Left lung (tissue), 14 donors: ENCODE measurements at places on chromosomes 2 and 18.
A peak's percentile ranks its signal among the peaks of the same experiment; 100 is the strongest.

DNA sequence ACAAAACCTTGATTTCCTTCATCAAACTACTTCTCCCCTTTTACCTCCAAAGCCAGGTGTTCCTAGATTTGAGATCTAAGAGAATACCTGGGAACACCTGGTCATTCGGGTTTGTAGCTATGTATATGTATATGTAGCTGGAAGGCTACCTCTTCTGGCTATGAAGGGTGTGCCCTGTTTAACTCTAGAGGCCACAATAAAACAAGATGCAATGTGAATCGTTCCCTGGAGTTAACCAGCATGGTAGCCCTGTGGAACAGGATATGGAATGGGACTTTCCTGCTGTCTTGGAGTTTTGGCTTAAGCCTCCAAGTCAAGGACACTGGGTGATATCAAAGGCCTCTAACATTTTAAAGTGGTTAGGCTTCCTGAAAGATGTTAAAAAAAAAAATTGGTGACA lies 17.7 kb upstream of the NFU1 start:
- no peaks in the 10 kb centered on the region for H3K36me3 ChIP-seq
- no peaks in the 10 kb centered on the region for H3K27me3 ChIP-seq
- H3K27ac ChIP-seq = no peak overlapping the region
- H3K4me1 ChIP-seq = peaks cover 6% of the 10 kb centered on the region
- H3K4me3 ChIP-seq = no peak overlapping the region

DNA sequence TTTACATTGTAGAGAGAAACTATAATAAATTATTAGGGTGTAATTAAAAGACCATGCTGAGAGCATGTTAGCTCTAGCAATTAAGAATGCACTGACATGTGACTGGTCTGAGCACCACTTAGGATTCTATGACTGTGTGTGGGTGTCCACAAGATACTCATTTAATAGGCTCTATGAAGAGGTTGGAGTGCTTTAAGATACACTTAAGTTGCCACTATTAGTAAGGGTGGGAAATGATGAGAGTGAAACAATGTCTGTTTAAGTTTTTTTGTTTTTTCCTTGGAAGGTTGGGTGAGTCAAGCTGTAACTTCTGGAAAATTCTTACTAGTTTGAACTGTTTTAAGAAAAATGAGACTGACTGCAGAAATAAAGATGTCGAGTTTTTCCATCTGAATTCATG lies 1.8 kb upstream of the FAP start:
- H3K27ac ChIP-seq = peak overlapping the region; percentile 74
- no peaks in the 10 kb centered on the region for H3K36me3 ChIP-seq
- H3K4me1 ChIP-seq = peaks cover 6% of the 10 kb centered on the region
- no peak overlapping the region for H3K4me3 ChIP-seq
- no peaks in the 10 kb centered on the region for H3K27me3 ChIP-seq
- DNase-seq = no peak

- H3K27me3 ChIP-seq = no peaks in the 10 kb centered on the region
- no peak overlapping the region for H3K4me3 ChIP-seq
- DNase-seq = no peak
- peak overlapping the region; percentile 7 for H3K27ac ChIP-seq
Measured at GRCh38 chr2:45919711-45920111, 268.2 kb downstream of the PRKCE start.

GRCh38 chr18:13416208-13416607 lies 197.6 kb downstream of the LDLRAD4 start:
- no peaks in the 10 kb centered on the region for H3K27me3 ChIP-seq
- DNase-seq = no peak
- no peaks in the 10 kb centered on the region for H3K36me3 ChIP-seq
- no peak overlapping the region for H3K27ac ChIP-seq
- H3K4me3 ChIP-seq = no peak overlapping the region

DNA sequence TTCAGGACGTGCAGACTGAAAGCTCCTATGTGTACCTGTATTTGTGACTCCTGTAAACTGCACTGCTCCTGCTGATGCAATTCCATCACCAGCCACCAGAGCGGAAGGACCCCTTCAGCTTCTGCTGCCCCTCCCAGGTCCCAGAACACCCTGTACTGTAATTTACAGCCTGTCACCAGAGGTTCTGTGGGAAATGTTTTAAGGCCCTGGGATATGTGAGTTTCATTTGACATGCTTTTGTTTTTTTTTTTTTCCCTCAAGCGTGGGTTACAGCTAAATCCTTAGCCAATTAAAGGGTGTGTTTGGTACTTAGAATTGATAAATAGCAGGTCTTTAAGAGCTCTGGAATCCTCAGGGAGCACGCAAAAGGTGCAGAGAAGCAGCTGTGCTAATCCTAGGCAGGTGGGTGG lies 79.4 kb downstream of the KCTD1 start:
- no peak overlapping the region for H3K4me3 ChIP-seq
- no peak for DNase-seq
- no peaks in the 10 kb centered on the region for H3K36me3 ChIP-seq
- H3K27ac ChIP-seq = no peak overlapping the region
- no peaks in the 10 kb centered on the region for H3K27me3 ChIP-seq

GRCh38 chr18:6056171-6056910 lies 161.0 kb upstream of the TMEM200C start:
- no peaks in the 10 kb centered on the region for H3K27me3 ChIP-seq
- peak overlapping the region; percentile 45 for H3K27ac ChIP-seq
- no peaks in the 10 kb centered on the region for H3K36me3 ChIP-seq
- H3K4me1 ChIP-seq = no peaks in the 10 kb centered on the region

DNA sequence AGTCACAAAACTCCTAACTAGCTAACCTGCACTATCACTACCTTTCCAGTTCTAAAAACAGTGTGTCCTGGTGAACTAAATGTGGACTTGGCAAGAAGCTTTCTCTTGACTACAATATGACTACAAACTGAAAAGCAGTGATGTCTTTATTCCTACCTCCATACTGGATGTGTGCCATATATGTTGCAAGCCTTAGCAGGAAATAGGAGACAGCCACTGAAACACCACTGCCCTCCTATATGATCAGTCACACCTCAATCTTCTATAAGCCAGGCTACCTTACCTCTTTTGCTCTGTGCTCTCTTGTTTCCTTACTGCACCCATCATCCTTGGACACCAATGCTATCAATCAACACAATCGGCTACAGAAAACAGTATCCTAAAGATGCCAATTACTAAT lies 34.1 kb downstream of the SS18 start:
- no peak overlapping the region for H3K4me3 ChIP-seq
- H3K27ac ChIP-seq = no peak overlapping the region
- H3K36me3 ChIP-seq = no peaks in the 10 kb centered on the region
- no peaks in the 10 kb centered on the region for H3K4me1 ChIP-seq

DNA sequence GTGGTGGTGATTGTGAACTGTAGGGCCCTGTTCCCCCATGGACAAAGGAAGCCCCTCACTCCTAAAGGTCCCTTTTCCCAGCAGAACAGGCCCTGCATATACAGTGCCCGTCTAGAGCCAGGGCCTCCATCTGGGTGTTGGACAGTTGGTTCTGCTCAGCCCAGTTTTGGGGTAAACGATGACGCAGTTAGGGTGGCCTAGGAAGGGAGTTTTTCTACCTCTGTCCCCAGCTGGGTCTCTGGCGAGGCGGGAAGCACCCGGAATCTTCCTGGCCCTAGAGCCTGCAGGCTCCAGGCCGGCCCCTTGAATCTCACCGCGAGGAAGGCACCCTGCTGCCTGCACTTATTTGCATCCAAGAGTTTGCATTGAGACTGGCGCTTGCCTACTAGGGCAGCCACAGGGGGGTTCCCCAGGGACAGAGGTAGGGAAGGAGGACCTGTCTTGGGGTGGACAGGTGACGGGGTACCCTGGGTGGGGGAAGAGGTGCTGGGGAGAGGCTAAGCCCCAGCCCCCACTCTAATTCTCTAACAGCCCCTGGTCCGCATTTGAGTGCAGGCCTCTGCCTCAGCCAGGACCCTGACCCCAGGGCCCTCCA lies 529 bp upstream of the MTA3 start:
- no peaks in the 10 kb centered on the region for H3K27me3 ChIP-seq
- no peaks in the 10 kb centered on the region for H3K36me3 ChIP-seq
- DNase-seq = no peak
- H3K27ac ChIP-seq = peak overlapping the region; percentile 89
- peaks cover 8% of the 10 kb centered on the region for H3K4me1 ChIP-seq
- peak overlapping the region; percentile 69 for H3K4me3 ChIP-seq

DNA sequence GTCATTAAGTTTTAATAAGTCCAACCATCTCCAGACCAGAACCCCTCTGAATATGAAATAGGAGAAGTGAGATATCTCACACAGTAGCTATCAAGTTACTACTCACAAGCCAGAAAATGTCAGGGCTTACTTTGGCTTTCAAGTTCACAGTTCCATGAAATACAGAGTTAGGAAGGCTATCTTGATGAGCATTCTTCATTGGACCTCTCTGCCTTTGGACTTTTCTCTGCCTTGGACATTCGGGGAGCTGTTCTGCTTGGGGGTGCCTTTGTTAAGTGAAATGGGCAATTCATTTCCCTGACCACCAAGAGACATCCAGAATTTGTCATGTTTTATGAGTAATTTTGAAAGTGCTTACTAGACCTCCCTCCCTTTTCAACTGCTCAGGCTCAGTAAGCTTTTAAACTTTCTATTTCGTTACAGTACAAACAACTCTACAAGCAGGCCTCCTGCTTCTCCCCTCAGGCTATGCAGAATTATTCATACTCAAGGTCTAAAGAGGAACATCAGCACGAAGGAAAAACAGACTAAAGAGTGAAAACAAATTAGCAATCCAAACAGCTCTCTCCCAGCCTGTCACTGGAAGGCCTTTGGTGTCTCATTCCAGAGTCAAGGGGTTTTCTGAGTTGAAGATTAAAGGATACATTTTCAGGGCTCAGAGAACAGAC lies 95.3 kb downstream of the MREG start:
- H3K27me3 ChIP-seq = no peaks in the 10 kb centered on the region
- no peak overlapping the region for H3K4me3 ChIP-seq
- peaks cover 3% of the 10 kb centered on the region for H3K4me1 ChIP-seq
- H3K27ac ChIP-seq = peak overlapping the region; percentile 53

- no peaks in the 10 kb centered on the region for H3K4me1 ChIP-seq
- no peak overlapping the region for H3K27ac ChIP-seq
- no peak overlapping the region for H3K4me3 ChIP-seq
- no peaks in the 10 kb centered on the region for H3K36me3 ChIP-seq
Measured at GRCh38 chr2:35168351-35168750, 1187.2 kb upstream of the CRIM1 start.

DNA sequence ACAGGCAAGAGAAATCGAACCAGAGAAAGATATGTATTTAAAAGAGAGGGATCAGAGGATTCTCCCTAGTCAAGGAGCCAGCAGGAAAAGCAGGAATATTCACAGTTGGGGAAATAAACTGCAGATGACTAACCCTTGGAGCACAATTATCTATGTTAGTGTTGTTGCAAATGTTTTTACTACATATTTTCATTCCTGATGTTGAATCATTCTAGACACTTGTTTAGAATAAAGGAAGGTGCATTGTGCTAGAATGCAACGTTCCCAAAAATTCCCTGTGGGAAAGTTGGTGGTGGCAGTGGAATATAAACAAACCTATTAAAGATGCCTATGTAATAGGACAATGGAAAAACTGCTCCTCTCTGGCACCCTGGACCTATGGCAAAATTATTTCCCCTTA lies 63.3 kb downstream of the DTNA start:
- H3K4me1 ChIP-seq = peaks cover 4% of the 10 kb centered on the region
- DNase-seq = no peak

DNA sequence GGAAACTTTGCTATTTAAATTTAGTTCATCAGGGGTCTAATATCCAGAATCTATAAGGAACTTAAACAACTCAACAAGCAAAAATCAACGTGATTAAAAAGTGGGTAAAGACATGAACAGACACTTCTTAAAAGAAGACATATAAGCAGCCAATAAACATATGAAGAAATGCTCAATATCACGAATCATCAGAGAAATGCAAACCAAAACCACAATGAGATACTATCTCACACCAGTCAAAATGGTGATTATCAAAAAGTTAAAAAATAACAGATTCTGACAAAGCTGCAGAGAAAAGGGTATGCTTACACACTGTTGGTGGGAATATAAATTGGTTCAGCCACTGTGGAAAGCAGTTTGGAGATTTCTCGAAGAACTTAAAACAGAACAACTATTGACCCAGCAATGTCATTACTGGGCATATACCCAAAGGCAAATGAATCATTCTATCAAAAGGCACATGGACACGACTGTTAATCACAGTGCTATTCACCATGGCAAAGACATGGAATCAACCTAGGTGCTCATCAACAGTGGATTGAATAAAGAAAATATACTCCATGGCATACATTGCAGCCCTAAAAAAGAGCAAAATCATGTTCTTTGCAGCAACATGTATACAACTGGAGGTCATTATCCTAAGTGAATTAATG lies 189.9 kb downstream of the SLC4A10 start:
- H3K36me3 ChIP-seq = no peaks in the 10 kb centered on the region
- H3K27me3 ChIP-seq = no peaks in the 10 kb centered on the region
- H3K4me1 ChIP-seq = no peaks in the 10 kb centered on the region
- no peak overlapping the region for H3K4me3 ChIP-seq
